ENCODE measurements at places on chromosomes 2 and 18.

DNA sequence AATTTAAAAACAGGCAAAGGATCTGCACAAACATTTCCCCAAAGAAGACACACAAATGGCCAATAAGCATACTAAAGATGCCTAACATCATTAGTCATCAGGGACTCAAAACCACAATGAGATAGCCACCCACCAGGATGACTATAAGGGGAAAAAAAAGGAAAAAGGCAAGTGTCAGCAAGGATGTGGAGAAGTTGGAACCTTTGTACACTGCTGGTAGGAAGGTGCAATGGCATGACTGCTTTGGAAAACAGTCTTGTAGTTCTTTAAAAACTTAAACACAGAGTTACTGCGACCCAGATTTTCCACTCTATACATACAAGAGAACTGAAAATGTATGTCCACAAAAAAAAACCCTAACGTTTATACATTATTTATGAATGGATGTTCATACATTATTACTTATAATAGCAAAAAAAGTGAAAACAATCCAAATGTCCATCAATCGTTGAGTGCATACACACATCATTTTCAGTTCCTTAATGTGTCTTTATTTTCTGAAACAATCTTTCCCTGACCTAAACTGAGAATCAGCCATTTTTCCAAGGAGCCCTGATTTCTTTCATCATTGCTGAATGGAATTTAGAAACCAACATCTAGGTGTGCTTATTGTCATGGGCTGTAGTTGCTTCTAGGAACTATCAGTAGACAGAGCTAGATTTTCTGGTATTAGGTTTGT, 64.7 kb upstream of the TLK1 start:
- DNase-seq: peak; percentile 89

DNA sequence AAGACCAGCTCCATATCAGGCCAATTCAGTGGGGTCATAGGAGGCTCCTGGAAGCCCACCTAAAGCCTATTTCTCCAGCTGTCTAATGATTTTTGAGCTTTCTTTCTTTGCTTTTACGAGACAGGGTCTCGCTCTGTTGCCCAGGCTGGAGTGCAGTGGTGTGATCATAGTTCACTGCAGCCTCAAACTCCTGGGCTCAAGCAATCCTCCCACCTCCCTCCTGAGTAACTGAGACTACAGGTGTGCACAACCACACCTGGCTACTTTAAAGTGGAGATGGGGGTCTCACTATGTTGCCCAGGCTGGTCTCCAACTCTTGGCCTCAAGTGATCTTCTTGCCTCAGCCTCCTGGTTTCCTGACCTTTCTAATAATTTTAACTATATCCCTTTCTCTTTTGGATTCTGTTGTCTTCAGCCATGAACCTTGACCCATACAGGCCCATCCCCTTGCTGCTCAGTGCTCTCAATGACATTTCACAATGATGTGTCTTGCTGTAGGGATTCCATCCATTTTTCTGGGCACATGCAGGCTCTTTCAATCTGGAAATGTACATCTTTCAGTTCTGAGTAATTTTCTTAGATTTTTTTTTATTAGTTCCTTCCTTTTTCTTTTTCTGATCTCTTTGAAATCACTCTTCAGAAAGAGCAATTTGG, 29.7 kb downstream of the GNLY start:
- DNase-seq: no peak

DNA sequence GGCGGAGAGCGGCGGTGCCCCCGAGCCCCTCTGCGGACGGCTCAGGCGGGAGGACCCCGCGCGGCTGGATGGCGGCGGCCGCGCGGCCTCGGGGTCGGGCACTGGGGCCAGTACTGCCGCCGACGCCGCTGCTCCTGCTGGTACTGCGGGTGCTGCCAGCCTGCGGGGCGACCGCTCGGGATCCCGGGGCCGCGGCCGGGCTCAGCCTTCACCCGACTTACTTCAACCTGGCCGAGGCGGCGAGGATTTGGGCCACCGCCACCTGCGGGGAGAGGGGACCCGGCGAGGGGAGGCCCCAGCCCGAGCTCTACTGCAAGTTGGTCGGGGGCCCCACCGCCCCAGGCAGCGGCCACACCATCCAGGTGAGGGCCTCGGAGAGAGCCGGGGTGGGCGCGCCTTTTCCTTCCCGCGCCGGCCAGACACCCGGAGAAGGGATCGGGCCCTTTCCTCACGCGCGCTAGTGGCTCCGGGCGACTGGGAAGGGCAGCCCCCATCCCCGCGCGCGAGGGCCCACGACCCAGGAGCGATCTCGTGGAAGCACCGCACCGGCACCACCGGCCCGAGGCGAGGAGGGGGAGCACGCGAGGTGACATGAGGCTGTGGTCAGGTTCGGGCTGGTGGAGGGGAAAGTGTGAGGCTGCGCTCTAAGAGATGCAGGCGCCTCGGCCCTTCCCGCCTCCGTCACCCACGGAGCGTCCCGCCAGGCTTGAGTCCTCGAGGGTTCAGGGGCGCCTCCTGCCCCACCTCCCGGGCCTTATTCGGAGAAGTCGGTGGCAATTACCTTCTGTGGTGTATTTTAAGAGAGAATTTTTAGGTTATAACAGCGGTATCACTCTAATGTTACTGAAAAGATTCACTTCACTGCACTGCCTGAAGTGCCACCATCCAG, 607 bp downstream of the LAMA3 start:
- no peak for DNase-seq

DNA sequence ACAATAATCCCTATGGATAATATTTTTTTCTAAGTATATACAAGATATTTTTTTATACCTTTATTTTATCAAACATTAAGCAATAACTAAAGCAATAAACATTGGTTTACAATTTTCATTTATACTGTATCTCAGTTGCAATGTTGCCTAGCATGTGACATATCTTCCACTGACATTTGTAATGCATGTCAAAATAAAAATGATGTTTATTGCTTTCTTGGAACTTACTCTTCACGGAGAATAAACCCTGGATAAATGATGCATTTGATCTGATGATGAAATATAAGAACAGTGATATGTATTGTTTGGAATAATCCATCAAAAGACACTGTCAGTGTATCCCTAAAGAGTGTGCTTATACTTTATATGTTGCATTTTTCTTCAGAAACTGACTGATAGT, 135.7 kb downstream of the SPAG16 start:
- no peak for DNase-seq

DNA sequence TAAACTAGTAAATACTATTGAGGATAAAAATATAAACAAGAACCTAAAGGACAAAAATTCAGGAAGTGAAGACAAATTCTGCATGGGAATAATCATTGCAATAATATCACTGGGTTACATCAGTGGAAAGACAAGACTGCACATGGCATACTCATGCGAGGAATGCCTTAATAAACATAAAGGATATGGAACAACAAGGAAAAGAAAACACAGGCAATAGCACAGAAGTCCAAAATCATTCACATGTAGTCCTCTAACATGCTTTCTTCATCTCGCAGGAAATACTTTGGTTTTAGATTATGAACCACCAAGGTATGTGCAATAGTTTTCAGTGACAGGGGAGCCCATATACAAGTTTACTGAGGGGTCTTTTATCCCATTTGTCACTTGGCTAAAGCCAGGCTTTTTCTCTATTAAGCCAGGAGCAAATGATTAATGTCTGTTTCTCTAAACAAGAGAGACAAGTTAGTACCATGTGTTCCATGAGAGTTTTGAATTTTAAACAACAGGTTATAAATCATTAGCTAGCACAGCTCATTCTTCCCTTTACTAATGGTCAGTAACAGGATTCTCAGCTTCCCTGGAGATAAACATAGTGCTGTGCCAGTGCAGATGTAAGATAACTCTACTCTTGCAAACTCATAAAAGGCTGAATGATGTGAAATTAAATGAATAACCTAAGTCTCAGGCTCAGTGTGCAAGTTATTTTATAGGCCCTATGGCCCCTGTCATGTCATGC, 353.6 kb upstream of the FSIP2 start:
- DNase-seq: no peak

GRCh38 chr2:102114851-102115497, 27.6 kb upstream of the IL1R1 start:
- DNase-seq: no peak

- DNase-seq: peak; percentile 99
Observed at GRCh38 chr18:45802814-45803492, 22.5 kb upstream of the SIGLEC15 start.

DNA sequence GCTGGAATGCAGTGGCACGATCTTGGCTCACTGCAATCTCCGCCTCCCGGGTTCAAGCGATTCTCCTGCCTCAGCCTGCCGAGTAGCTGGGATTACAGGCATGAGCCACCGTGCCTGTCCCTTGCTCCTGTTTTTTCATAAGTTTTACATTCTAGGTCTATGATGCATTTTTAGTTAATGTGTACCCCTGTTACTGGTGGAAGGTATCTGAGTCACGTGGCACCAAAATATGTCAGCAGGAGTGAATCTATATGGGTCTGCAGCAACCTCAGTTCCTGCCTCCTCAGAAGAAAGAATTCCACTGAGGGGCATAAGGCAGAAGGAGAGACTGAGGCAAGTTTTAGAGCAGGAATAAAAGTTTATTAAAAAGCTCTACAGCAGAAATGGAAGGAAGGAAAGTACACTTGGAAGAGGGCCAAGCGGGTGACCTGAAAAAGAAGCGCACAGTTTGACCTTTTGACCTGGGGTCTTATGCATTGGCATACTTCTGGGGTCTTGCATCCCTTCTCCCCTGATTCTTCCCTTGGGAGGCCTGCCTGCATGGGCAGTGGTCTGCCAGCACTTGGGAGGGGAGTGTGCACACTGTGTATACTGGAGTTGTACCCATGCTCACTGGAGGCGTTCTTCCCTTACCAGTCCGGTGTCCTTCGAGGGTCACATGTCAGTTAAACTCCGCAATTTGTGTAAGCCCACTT, 1.1 kb upstream of the MFSD2B start:
- no peak for DNase-seq

- no peak for DNase-seq
Observed at GRCh38 chr2:133952896-133953295, 301.0 kb upstream of the MGAT5 start.

- DNase-seq: no peak
Observed at GRCh38 chr2:148533685-148534084, 110.9 kb upstream of the EPC2 start.
